ENCODE measurements at places on chromosomes 1 and 21.

- no peak for DNase-seq
Observed at GRCh38 chr1:64502083-64502482, 32.2 kb downstream of the CACHD1 start.

DNA sequence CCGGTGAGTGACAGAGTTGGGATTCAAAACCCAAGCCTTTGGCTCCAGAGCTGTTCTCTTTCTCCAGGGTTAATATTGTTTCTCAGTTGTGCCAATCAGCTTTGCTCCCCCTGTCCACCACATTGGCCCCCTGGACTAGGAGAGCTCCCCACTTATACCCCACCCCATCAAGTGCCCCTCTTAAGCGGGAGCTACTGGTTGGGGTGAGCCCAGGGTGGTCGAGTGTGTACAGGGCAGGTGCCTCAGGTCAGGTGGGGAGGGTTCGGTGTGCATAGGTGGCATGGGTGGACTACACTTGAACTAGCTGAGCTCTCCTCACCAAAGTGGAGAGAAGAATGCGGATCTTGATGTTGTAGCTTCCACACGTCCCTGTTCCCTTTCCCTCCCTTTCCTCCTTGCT lies 14.2 kb downstream of the KCNA2 start:
- no peak for DNase-seq

GRCh38 chr1:161955606-161956005 lies 68.1 kb downstream of the OLFML2B start:
- DNase-seq: no peak

DNA sequence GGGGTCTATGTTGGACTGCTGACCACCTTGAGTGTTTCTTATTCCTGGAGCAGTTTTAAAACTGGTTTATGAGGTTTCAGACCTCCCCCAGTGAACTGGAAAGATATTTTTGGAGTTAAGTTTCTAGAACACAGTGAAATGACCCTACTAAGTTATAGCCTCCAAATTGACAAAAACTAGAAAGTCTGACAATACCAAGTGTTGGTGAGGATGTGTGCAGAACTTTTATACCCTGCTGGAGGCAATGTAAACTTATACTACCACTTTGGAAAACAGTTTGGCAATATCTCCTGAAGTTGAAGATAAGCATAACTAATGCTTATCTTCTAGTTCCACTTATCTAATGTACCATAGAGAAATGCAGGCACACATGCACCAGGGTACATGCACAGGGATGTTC lies 10.4 kb downstream of the OLFML2B start:
- DNase-seq: no peak

DNA sequence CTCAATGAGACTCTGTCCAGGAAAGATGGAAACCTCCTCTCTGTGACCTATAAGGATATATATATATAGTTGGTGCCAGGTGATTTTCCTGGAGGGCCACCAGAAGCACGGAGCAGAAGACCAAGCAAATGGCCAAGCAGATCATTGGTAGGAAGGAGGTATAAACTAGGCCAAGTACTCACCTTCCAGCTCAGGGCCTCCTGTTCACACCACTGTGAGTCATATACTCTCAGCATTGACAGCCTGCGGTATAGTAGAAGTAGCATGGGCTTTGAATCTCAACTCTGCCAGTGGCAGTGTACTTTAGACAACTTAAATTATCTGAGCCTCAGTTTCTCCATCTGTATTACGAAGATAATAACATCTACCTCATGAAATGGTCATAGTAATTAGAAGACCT lies 15.4 kb downstream of the IL12RB2 start:
- no peak for DNase-seq

- no peak for DNase-seq
Observed at GRCh38 chr1:22914633-22915217, 57.9 kb downstream of the LACTBL1 start.

DNA sequence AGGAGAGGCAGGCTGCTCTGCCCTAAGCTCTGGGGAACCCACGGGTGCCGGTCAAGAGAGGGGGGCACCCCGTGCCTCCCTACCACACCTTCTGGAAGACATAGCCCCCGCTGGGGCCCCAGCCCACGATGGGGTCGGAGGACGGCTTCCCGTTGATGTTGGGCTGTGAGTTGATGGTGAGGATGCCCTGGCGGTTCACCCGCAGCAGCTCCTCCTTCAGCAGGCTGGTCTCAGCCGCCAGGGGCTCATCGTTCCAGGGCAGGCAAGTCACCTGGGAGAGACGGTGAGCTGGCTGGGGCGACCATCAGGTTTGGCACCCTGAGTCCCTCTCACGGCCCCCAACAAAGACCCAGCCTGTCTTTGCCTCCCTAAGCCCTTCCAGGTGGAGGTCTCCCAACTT lies 11.9 kb downstream of the MTHFR start:
- no peak for DNase-seq

DNA sequence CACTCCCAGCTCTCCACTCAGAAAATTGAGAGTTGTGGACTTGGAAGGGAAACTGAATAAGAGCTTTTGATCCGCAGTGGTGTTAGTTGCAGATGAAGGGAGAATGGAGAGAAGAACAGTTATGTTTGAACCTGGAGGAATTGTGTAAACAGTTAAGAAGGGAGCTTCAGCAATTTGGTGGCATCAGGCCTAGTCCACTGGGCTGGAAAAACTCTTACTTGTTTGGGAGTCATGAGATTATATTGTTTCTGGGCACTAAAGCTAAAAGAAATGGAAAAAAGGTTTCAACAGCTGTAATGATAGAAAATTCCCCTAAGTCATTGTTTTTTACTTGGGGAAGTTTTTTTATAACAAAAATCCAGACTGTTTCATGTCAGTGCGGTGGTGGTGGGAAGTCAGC lies 256.1 kb upstream of the C1orf87 start:
- DNase-seq: no peak

DNA sequence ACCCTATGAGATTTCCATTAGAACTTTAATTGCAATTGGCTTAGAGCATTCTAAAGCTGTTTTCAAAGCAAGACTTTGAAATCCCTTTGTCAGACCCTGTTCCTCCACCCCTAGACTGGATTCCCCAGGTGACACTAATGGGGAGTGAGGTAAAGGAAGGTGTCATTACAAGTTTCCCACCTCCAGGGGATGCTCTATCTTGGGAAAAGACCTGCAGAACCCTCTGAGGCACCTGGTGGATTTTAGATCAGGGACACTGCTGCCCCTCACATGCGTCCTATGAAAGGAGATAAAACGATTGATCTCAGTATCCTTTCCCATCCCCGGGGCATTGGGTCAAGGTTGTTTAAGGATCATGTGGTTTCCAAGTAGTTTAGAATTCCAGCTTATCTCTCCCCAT lies 80.3 kb upstream of the RGS4 start:
- DNase-seq: no peak

- no peak for DNase-seq
Observed at GRCh38 chr1:38125837-38126520, 79.4 kb upstream of the POU3F1 start.

GRCh38 chr1:229136822-229137221 lies 134.1 kb upstream of the RAB4A start:
- no peak for DNase-seq

DNA sequence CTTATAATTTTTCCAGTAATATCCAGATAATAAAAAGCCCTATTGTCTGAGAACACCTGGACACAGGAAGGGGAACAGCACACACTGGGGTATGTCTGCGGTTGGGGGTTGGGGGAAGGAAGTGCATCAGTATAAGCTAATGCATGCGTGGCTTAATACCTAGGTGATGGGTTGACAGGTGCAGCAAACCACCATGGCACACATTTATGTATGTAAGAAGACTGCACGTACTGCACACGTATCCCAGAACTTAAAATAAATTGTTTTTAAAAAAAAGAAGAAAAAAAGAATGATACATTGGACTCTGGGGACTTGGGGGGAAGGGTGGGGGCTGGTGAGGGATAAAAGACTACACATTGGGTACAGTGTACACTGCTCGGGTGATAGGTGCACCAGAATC lies 144.9 kb upstream of the C1orf174 start:
- no peak for DNase-seq

- DNase-seq: no peak
Observed at GRCh38 chr1:182972829-182973228, 19.9 kb upstream of the SHCBP1L start.

DNA sequence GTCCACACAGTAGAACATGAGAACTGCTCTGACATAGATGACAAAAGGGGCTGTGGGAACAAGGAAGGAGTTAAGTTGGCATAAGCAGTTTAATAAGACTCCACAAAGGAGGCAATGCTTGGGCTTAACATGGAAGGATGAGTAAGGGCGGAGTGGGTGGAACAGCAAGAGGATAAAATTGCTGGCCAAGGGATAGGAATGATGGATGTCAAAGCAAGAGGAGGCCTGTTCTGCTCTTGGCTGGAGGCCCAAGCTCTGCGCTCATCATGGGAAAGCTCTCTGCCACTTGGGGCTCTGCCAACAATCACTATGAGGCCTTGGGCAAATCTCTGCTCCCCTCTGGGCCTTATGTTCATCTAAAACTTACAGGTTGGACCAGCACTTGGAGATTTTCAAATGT lies 98.3 kb upstream of the CAMK1G start:
- DNase-seq: no peak

DNA sequence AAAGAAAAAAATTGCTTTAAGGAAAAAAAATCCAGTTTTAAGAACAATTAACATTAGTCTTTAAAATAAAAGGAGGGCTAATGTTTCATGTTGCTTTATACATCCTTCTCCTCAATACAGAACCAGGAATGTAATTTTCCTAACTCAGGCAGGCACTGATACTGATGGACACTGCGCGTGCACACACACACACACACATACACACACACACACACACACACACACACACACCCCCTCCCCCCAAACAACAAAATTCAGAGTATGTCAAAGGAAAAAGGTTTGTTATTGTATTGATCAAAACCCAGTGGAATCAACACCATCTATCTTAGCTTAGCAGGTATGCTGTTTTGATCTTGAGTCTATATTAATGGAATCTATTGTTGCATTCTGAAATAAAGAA lies 31.6 kb downstream of the PTP4A2 start:
- DNase-seq: no peak

- DNase-seq: no peak
Observed at GRCh38 chr1:163796394-163796821, 474.7 kb downstream of the NUF2 start.

- DNase-seq: no peak
Observed at GRCh38 chr1:27878787-27879335, 6.5 kb downstream of the THEMIS2 start.

GRCh38 chr1:42913426-42914091 lies 45.1 kb downstream of the SLC2A1 start:
- no peak for DNase-seq

- no peak for DNase-seq
Observed at GRCh38 chr1:233639611-233640010, 25.7 kb downstream of the KCNK1 start.

DNA sequence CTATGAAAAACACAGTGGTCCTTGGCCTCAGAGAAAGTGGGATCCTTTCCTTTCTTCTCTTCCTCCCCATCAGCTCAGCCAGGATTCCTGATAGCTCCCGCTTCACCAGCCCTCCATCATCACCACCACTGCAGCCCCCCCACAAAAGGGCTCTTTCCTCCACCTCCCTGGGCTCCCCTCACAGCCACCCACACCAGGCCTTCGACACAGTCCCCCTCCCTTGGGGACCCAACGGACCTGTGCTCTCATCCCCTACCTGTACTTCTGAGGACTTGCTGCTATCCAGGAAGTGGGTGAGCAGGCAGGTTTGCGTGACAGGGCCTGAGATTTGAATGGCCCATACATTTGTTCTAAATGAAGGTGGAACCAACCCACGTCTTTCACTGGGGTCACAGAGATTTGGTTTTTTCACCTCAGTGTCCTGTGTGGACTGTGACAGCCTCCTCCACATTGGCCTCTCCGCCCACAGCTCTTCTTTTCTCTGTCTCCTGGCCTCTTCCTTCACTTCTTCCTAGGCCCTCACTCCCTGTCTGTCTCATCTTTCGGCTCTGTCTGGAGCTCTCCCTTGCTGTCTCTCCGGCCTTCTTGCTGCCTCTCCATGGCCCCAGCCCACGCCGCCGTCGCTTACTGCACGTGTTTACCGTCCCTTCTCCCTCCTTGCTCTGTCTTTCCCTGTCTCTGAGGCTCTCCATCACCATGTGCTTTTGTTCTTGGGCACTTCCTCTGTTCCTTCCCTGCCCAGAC lies 238.6 kb downstream of the FOXD2 start:
- no peak for DNase-seq

DNA sequence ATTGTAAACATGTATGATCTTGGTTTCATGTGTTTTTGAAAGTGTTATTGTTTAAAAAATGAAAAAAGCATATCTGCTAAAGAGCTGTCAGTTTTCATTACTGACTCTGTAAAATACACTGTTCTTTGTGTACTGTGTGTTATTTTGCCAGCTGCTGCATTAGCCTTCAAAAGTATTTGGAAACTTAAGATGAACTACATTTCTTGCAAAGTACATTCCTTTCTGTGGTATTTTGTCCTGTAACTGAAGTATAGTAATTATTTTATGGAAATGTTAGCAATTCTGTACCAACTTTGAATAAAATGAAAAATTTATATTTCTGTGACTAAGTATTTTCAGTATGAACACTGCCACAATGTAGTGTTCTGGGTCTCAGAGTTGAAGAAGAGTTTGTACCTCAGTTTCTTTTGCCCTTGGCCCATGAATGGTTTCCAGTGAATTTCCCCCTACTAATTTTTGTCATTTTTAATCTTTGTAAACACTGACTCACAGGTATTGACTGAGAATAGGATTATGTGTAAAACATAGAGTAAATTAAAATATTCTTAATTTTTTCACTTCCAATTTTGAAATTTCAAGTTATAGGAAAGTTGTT lies 32.7 kb downstream of the MRPS6 start:
- no peak for DNase-seq

- DNase-seq: no peak
Observed at GRCh38 chr1:41892301-41892781, 26.4 kb downstream of the HIVEP3 start.

DNA sequence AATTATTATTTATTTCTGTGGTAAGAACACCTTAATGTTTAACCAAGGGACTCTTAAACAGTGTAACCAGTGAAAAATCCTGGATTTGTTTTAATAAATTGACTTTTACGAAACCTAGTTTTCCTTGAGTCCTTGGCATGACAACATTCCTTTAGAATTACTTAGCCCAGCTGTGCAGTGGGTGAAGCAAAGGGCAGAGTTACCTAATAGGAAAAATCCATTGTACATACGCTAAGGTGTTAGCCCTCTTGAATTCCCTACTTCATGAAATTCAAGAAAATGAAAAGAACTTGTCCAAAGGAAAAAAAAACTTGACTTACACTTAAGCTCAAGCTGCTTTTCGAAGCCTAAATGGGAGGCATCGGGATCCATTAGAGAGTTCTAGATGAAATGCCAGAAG lies 852.0 kb upstream of the ADAMTS5 start:
- no peak for DNase-seq

DNA sequence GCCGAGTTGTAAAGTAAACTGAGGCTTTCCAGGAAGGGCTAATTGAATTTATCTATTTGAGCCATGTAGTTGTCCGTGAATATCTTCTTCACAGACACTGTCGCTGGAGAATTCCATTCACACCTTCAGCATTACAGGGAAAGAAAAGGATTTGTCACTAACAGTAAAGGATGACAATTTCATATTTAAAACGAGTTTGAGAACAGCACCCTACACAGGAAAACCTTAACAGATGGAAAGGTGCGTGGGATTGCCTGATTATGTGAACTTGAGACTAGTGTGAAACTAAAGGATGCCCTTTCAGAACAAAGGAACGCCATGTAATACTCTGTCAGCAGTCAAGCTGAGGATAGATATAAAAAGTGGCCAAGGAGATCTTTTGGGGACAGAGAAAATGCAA lies 492.5 kb upstream of the ADGRL2 start:
- DNase-seq: no peak
